ENCODE measurements at places on chromosomes 5 and 9.

- DNase-seq, result no peak
Measured at GRCh38 chr9:101032426-101032825, 3.9 kb downstream of the PLPPR1 start.

GRCh38 chr9:123339666-123340510, 16.1 kb upstream of the CRB2 start:
- DNase-seq, result peak; percentile 38

- DNase-seq, result no peak
Measured at GRCh38 chr5:83244516-83244915, 167.2 kb downstream of the XRCC4 start.

DNA sequence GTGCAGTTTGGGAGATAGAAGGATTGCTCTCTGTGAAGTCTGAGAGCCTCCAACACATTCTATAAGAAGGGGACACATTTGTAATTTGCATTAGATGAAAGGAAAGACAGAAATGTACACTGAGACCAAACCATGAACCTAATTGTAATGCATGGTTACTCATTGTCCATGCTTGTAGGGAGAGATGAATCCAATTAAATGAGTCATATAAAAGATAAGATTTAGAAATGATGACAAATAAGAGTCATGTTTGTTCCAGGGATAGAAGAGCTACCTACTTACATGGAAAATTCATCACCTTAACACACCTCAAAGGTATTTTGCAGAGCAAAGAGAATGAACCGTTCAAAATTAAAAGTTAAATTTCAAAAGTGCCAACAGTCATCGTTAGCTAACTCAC, 85.1 kb downstream of the FBXL7 start:
- DNase-seq, result no peak

GRCh38 chr9:86637515-86637914, 283.3 kb upstream of the TUT7 start:
- peak; percentile 2 for DNase-seq

GRCh38 chr5:143484601-143485000, 81.1 kb upstream of the NR3C1 start:
- peak; percentile 72 for DNase-seq

DNA sequence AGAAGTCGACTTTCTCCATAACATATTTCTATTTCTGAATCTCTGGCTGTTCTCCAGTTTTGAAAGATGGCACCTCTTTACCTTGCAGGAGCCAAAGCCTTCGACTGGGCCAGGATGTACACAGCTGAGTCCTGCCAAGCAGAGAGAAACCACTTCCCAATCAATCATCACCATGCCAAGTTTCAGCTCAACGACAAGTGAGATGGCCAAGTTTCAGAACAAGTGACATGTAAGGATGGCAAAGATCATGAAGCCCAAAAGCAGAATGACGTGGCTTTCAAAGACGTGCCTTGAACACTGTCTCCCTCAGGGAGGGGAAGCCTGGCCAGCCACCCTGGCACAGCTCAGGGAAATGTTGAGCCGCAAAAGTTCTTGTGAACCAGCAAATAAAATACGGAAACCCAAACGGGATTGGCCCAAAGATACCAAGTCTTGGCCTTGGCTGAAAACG, 17.7 kb downstream of the STK10 start:
- DNase-seq, result no peak

DNA sequence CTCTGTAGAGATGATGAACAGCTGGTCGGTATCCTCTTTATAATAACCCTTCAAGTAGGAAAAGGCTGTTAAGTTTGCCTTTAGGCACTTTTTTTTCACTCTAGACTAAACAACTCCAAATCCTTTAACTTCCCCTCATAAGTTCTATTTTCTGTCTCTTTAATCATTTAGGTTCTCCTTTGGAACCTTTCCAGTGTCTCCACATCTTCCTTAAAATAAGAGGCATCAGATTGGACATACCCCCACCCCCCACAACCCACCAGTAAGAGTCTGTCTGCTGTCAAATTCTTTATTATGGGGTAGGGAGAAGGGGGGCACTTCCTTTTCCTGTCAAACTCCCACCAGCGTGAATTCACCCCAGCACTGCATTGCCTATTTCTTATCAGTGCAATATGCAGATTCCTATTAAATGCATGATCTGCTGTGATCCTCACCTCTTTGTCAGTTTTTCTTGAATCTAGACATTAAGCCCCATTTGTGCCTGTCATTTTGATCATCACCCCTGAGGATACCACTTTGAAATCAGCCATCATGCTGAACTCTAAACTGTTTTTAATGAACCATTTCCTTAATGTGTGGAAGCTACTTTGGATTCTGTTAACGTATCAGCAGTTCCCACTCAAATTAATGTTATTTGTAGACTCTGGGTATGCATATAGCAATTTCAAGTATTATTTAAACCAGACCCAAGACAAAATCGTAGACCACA, 212.2 kb downstream of the PDZD2 start:
- no peak for DNase-seq

- no peak for DNase-seq
Measured at GRCh38 chr9:110537841-110538646, 41.5 kb downstream of the SVEP1 start.

DNA sequence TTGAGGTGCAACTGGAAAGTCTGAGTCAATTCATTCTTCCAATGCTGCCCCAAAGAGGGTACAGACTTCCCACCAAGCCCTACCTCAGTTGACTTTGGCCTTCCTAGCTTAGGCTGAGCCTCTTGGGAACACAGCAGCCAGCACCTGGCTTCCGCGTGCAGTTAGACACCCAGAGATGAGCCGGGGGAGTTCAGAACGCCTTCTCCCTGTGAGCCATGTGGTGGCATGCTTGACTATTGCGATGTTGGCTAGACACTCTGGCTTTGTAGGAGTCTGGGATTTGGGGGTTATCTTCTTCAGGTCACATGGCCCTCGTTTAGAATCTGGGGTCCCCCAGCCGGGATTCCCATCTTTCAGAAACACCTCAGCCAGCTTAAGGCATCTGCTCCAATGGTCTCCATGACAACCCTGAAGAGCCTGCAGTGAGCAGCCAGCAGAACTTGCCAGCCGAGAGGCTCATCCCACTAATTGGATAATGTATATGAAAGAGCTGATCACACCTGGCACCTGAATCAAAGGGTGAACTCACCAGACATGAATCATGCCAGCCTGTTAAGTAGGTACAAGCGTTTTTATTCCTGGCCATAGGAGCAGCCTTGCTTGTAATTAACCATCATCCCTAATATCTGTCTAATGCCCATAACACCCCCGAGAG, 167.5 kb downstream of the SYK start:
- no peak for DNase-seq

- peak; percentile 16 for DNase-seq
Measured at GRCh38 chr9:110994771-110995241, 43.5 kb downstream of the LPAR1 start.

GRCh38 chr5:112560371-112560770, 141.3 kb upstream of the EPB41L4A start:
- DNase-seq, result no peak

DNA sequence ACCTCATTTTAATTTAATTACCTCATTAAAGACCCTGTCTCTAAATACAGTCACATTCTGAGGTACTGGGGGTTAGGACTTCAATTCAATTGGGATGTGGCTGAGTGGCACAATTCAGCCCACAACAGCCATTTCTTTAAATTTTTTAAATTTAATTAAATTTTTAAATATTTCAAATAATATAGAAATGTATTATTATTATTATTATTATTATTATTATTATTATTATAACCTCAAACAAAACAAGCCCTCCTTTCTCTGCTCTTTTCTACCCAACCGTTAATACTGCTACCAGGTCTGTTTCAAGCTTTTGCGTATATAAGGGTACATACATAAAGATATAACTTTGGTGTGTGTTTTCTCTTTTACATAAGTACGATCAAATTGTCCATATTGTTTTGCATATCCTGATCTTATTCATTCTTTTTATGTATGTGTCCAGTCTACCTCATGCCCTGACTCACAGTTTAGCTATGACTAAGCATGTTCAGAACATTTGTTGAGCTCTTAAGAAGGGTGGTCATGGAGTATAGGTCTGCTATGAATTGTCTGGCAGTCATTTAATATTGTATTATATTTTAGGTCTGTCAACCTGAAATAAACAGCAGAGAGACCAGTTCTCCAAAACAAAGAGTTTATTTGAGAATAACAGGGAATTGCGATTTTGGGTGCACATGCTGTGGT, 16.1 kb upstream of the RAB14 start:
- DNase-seq, result no peak

GRCh38 chr5:12133520-12133919, 229.3 kb upstream of the CTNND2 start:
- DNase-seq, result no peak

DNA sequence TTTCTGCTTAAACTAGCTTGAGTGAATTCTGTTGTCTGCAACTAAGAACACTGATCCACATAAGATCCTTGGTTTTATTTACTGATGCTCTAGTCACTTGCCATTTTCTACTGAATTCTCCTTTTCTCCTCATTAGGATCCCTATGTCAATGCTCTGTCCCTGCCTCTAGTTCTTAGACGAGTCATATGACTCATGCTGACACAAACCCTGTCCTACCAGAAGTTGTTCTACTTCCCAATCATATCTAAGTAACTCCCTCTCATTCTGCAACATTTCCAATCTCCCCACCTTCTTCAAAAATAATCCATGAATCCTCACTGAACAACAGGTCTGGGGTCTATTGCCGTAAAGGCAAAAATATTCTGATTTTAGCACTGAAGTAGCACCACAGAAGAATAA, 47.1 kb upstream of the DMRT1 start:
- DNase-seq, result no peak

- DNase-seq, result no peak
Measured at GRCh38 chr9:95201206-95201605, 116.3 kb downstream of the FANCC start.

- DNase-seq, result no peak
Measured at GRCh38 chr5:945691-946551, 53.2 kb downstream of the TRIP13 start.

DNA sequence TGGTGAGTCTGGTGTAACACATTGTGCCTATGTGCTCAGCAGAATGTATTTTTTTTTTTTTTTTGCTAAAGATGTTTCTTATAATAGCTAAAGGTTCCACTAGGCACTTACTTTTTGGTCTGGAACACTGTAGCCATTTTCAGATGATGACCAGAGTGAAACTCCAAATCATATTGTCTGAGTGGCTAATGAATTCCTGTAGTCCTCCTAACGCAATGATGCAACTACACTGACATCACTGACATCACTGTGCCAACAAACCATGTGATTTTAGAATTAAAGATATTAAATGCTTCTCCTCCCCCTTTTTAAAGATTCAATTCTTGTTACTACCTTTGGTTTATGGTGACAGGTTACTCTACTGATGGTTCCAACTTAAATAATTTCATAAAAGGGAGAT, 28.8 kb downstream of the JAKMIP2 start:
- no peak for DNase-seq

- DNase-seq, result peak; percentile 71
Measured at GRCh38 chr5:137995077-137995748, 37.7 kb downstream of the FAM13B start.

GRCh38 chr5:72079288-72079687, 28.0 kb upstream of the MAP1B start:
- DNase-seq, result no peak

DNA sequence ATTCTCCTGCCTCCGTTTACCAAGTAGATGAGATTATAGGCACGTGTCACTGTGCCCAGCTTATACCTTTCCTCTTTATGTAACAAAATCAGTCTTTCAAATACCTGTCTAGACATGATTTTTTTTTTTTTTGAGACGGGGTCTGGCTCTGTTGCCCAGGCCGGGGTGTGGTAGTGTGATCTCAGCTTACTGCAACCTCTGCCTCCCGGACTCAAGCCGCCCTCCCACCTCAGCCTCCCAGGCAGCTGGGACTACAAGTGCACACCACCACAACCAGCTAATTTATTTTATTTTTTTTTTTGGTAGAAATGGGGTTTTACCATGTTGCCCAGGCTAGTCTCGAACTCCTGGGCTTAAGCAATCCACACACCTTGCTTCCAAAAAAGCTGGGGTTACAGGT, 13.2 kb downstream of the NADK2 start:
- DNase-seq, result no peak

DNA sequence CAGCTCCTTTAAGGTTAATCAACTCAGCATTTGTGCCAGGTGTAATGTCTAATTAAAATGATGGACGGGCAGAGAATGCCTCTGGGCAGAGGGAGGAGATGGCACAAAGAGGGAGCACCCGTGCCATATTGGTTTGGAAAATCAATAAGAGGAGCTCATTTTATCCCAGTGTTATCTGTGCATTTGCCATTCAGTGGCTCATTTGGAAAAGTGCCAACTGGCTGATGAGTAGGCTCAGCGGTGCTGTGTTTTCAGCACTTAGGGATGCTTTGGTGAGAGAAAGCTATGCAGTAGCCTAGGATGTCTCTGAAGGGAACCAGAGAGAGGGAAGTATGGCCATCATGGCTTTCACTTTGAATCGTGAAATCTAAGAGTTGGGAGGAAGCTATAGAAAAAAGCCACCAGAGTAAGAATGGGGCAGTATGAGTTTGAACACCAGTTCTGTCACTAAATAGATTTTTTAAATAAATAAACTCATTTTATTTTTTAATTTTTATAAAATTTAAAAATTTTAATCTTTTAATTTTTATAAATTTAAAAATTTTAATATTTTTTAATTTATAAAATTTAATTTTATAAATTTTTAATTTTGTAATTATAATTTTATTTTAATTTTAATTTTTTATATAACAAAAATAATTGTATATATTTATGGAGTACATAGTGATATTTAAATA, 472.8 kb downstream of the BRINP1 start:
- no peak for DNase-seq

GRCh38 chr5:2732850-2733249, 18.6 kb downstream of the IRX2 start:
- DNase-seq, result no peak

- DNase-seq, result no peak
Measured at GRCh38 chr5:72438141-72438540, 69.1 kb downstream of the ZNF366 start.

All from inflammatory macrophage treated with lipopolysaccharide for 1 hour (primary cell).